ENCODE measurements at places on chromosomes 13 and 19.
A peak's percentile ranks its signal among the peaks of the same experiment; 100 is the strongest.

GRCh38 chr19:46111376-46111775 lies 13.1 kb downstream of the IGFL3 start:
- DNase-seq: no peak

DNA sequence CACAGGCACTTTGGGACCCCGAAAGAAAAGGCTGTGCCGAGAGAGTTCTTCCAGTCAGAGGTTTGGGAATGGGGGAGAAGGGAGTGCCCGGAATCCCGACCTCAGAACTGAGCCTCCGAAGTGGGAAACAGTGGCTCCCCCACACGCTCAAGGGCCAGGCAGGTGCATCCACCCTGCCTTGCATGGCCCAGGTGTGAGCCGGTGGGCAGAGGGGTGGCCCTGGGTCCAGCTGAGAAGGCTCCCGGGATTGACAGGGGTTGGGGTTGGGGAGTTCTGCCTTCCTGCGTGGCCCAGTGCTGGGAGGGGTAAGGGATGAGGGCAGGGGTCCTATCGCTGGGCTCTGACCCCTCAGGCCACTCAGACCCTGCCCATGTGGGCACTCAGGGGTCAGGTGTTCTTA lies 163.5 kb upstream of the TUBA3C start:
- no peak for DNase-seq

DNA sequence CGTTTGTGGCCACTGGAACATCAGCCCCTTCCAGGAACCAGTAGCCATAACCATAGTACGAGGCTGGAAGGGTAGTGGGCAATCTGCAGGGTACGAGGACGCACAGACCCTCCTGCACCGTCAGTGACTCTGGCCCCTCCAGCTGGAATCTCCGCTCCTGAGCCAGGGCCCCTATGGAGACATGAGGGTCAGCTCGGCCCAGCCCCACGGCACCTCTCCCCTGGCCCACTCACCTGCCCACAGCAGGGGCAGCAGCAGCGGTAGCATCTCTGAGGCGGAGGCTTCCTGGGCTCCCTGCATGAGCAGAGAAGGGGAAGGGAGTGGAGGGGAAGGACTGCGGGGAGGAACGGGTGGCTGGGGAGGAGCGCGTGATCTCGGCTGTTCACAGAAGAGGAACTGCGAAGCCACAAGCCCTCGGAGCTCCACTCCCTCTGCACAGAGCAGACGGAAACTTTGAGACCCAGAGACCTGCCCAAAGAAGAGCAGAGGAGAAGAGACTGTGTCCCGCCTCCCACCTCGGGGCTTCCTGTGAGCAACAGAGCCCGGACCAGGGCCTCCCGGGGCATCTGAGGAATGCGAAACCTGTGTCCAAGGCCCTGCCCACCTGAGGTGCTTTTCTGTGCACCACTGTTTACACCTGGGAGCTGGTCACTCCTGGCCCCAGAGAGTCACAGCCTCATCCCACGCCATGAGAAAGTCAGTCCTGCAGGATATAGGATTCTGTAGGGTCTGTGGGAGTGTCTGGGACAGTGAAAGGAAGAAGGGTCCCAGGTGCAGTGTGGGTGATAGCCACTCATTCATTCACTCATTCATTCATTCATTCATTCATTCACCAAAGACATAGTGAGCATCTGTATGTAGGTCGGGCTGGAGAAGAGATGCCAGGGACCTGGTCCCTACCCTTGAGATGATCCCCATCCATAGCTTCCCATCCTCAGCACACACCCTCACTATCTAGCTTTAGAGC lies at the start of gene SIGLEC6:
TSS of gene SIGLEC6 (minus strand) at position 322 of the 967 bp plus-strand sequence. CDS start at position 300, 22 bp downstream.
- DNase-seq: no peak

DNA sequence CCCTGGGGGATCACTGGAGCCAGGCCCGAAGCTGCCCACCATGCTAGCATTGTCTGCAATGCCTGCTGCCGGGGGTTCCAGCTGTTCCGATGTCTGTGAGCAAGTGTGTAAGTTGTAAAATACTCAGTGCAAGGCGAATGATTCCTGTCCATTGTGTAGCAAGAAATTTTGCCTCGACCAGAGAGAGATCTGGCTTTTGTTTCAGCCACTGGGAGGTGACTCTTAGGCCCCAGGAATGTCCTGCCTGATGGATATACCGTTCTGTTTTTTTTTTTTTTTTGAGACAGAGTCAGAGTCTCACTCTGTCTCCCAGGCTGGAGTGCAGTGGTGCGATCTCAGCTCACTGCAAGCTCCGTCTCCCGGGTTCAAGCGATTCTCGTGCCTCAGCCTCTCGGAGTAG lies 7.3 kb upstream of the GADD45B start:
- DNase-seq: no peak

GRCh38 chr13:73464758-73465616 lies 406.2 kb downstream of the KLF5 start:
- DNase-seq: no peak

DNA sequence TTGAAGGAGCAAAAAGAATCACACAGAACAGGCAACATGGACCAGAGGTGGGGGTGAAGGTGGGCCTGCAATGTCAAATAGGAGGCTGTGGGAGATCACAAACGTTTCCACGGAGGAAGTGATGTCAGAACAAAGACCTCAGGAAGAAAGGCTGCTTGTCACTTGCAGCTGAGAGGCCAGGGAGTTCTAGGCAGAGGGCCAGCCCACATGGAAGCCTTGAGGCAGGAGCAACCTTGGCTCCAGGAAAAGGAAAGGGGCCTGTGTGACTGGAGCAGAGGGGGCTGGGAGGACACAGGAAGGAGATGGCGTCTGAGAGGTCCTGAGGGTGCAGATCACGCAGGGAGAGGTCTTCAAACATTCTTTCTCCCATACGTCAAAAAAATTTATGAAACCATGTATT lies 16.3 kb downstream of the ZNF160 start:
- no peak for DNase-seq

GRCh38 chr13:113295776-113296175 lies 1.3 kb upstream of the LAMP1 start:
- no peak for DNase-seq

GRCh38 chr19:44800461-44800860 lies 8.4 kb upstream of the BCAM start:
- DNase-seq: peak; percentile 89

DNA sequence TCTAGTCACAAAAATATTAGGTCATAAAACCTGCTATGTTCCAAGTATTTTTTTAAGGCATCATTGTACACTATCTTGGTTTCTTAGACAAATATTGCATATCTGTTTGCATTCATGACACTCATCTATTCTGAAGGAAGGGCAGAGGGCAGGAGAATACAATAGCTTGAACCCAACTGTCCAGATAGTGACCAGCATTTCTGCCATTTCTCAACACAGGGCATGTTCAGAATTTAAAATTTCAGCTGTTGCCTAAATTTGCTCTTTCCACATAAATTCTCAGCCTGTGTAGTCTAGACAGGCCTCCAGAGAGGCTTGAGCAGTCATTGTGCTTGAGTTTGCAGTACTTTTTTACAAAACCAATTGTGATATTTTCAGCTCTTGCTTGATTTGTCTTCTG lies 119.5 kb downstream of the ZAR1L start:
- no peak for DNase-seq

- DNase-seq: no peak
Measured at GRCh38 chr13:113838711-113839201, 25.1 kb downstream of the GAS6 start.

DNA sequence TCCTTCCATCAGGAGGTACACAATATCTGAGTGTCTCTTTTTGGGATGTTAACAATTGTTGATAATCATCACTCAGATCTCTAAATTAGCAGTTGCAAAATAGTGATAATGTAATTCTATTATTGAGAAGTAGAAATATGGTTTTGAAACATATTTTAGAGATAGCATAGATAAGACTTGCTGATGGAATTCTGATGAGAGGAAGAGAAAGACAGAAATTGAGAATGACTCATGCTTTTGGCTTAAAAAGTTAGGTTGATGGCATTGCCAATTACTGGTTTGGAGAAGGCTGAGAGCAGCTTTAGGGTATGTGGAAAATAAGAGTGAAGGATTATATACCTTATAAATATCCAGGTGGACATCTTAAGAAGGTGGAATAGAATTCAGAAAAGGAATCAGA lies 106.4 kb upstream of the EDNRB start:
- DNase-seq: no peak

- DNase-seq: no peak
Measured at GRCh38 chr19:53878776-53879139, 3.2 kb upstream of the PRKCG start.

DNA sequence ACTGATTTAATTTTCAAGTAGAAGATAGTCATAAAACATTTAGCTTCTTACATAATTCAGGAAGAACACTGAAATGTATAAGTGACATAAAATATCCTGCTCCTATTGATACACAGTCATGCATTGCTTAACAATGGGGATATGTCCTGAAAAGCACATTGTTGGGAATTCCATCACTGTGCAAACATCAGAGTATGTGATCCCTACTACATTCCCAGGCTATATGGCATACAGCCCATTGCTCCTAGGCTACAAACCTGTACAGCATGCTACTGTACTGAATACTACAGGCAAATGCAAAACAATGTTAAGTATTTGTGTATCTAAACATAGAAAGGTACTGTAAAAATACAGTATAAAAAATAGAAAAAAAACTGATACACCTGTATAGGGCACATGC lies 723.9 kb upstream of the ARGLU1 start:
- DNase-seq: no peak

GRCh38 chr19:51224163-51224641 lies 678 bp upstream of the CD33 start:
- DNase-seq: no peak

DNA sequence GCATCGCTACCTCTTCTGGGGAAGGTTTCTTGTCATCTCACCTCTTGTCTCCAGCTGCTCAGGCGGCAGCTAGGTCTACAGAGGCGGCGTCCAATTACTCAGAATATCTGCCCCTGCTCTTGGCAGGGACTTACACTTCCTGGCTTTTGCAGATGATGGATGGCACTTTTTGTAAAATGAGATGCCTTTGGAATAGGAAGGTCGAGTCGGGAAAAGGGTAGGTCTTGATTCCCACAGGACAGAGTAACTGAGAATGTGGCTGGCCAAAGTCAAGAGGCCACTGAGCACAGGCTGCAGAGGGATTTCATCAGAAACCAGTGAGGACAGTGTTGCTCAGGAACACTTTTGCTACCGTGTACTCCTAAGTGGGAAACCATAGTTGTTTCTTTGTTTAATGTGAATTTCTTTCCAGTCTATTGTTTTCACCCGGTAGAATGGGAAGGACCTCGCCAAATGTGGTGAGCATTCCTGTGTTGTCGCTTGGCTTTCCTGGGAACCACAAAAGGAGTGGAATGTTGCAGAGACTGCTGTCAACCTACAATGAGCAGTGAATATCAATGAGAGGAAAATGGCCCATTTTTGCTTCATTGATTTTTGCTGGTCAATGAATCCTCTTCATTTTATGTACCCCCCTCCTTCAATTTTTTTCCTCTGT lies 383.7 kb downstream of the HS6ST3 start:
- no peak for DNase-seq

GRCh38 chr13:111046590-111047141 lies 68.4 kb upstream of the ARHGEF7 start:
- peak; percentile 68 for DNase-seq

DNA sequence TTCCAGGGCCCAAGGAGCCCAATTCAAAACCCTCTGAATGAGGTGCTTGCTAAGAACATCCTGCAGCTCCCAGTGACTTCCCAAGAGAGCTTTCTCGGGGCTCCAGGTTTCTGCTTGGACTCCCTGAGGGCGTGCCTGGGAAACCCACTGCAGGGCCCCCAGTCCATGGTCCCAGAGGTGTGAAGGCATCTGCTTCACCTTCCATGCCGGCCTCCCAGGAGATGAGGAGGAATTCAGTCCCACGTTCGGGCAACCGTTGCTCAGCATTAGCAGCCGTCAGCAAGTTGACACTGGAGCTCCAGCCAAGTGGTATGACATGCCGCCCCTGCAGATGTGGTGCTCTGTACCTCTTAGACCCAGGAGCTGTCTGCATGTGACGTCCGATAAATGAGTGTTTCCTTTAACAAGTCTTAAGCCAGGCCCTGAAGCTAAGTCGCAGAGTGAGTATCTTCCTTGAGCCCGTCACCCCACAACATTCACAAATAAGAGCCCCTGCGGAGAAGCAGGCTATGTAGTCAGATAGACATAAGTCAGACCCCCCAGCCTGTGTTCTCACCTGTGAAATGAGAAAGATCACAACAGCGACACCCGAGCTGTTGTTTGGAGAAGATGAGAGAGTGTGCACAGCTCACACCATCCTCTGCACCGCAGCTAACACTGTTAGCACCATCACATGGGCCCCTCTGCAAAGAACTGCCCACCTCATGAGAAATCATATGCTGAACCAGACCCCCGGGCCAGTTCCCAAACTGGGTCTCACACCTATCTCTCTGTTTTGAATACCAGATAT lies 150.3 kb downstream of the KATNAL1 start:
- no peak for DNase-seq

DNA sequence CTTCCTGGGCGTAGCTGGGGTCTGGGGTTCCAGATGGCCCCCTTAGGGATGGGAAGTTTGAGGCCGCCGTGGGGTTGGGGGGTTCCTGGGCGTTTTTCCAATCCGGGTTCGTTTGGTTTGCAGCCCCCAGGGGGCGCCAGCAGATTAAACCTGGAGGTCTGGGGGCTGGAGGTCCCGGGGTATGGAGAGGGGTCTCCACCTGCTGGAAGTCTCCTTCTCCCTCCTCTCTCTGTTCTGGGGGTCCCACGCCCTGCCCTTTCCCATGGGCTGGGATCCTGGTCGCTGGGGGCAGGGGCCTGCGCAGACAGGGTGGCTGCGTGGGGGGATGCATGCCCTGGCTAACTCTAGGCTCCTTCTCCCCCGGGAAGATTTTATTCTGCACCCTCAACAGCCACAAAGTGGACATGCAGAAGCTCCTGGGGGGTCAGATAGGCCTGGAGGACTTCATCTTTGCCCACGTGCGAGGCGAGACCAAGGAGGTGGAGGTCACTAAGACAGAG lies 899 bp downstream of the GIPC3 start:
- DNase-seq: peak; percentile 38

GRCh38 chr13:96621634-96622183 lies 372.6 kb downstream of the OXGR1 start:
- DNase-seq: no peak

- no peak for DNase-seq
Measured at GRCh38 chr13:44049081-44049945, 169.6 kb downstream of the LACC1 start.

DNA sequence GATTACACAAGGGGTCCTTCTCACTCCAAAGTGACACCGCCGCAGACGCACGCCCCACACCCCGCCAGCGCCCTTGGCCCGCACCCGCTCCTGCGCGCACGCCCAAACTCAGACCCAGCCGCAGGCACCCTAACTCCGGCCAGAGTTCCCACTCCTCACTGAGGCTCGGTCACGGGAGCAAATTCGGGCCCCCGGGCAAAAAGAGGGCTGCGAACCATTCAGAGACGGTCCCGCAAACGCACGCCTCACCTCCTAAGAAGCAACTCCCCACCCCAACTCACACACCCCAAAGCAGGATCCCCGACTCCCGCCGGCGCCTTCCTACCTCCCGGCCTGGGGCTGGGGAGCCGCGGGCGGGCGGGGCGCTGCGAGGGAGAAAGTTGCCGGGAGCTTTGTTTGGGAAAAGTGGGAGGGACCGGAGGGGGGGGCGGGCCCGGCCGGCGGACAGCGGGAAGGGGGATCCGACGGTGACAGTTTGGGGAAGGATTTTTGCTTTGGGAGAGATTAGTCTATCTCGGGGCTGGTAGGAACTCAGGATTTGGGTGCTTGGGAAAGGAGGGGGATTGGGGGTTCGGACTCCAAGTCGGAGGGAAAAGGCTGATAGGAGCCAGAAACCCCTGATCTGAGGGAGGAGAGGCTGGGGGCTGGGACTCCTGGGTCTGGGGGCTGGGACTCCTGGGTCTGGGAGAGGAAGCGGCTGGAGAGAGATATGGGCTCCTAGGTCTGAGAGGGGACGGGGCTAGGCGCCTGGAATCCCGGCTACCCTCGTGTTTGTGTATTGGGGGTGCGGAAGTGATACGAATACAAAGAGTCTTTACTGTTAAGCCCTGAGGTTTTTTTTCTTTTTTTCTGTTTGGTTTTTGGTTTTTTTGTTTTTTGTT lies at the start of gene TEAD2:
TSS of gene TEAD2 (minus strand) at position 369 of the 881 bp plus-strand sequence. CDS start 2,341 bp downstream, outside the sequence.
- peak; percentile 86 for DNase-seq

GRCh38 chr13:97395447-97396136 lies 38.4 kb upstream of the RAP2A start:
- DNase-seq: no peak
